Suprapubic skin (tissue), 4 donors: ENCODE measurements at places on chromosomes 1 and 21.

- DNase-seq, result no peak
These were observed 206.2 kb upstream of the ADAMTS5 start for GRCh38 chr21:27173053-27173452.

GRCh38 chr1:214296860-214297745, 16.1 kb downstream of the SMYD2 start:
- DNase-seq, result no peak

GRCh38 chr1:222346955-222347354, 200.9 kb downstream of the HHIPL2 start:
- DNase-seq, result no peak

GRCh38 chr21:44375281-44375651, 21.8 kb downstream of the TRPM2 start:
- DNase-seq, result no peak

- DNase-seq, result no peak
These were observed 12.4 kb downstream of the RNF220 start for GRCh38 chr1:44417351-44418021.
